ENCODE measurements at places on chromosomes 5 and 9. TPM values are rescaled to one million over a fixed set of nuclear protein-coding genes. Genes with fewer than 3 reads are reported as not detected.
A peak's percentile ranks its signal among the peaks of the same experiment; 100 is the strongest.

NXNL2 gene
- 0.20 TPM for polyA plus RNA-seq

CDKN2AIPNL gene
- polyA plus RNA-seq, result 63.7 TPM

BAAT gene
- polyA plus RNA-seq, result 0.27 TPM

CDH9 gene
- polyA plus RNA-seq, result 0.16 TPM

GHR gene
- 4.3 TPM for polyA plus RNA-seq

NR5A1 gene
- polyA plus RNA-seq, result 312 TPM

CCDC152 gene
- polyA plus RNA-seq, result 0.61 TPM

CAMK4 gene
- 9.2 TPM for polyA plus RNA-seq

GRCh38 chr5:95871146-95871806 lies 48.8 kb upstream of the GLRX start:
- DNase-seq, result no peak
- H3K4me3 ChIP-seq, result no peak overlapping the region

- no peak overlapping the region for H3K4me3 ChIP-seq
- no peaks in the 10 kb centered on the region for H3K36me3 ChIP-seq
- no peaks in the 10 kb centered on the region for H3K27me3 ChIP-seq
- peaks cover 3% of the 10 kb centered on the region for H3K4me1 ChIP-seq
Measured at GRCh38 chr9:17349831-17350230, 215.0 kb downstream of the CNTLN start.

DNA sequence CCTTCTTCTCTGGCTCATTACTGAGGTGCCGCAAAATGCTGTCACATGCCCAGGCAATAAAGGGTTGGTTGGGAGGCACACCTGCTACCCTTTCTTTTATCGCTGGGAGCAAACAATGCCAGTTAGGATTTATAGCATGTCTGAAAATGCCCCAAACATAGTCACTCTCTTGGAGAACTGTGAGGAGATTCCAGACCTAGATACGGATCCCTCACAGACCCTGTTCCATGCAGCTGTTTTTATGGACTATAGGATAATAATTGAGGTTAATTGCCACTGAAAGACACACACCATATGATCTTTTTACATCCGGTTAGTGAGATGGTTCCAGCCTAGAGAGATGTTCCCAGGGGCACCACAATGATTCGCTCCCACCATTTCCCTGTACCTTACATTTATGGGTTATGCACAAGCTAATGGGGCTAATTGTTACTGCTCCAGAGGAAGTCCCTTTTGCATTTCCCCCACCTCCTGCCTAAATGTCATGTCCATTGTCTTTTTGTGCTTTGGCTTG lies 318.1 kb downstream of the PIK3R1 start:
- peaks cover 14% of the 10 kb centered on the region for H3K4me1 ChIP-seq
- H3K27ac ChIP-seq, result no peak overlapping the region
- H3K4me3 ChIP-seq, result no peak overlapping the region
- H3K36me3 ChIP-seq, result no peaks in the 10 kb centered on the region
- no peaks in the 10 kb centered on the region for H3K27me3 ChIP-seq

- no peak overlapping the region for H3K4me3 ChIP-seq
- no peak for DNase-seq
- H3K36me3 ChIP-seq, result no peaks in the 10 kb centered on the region
- no peaks in the 10 kb centered on the region for H3K4me1 ChIP-seq
- H3K27me3 ChIP-seq, result no peaks in the 10 kb centered on the region
- no peak overlapping the region for H3K27ac ChIP-seq
Measured at GRCh38 chr9:86953181-86953580, 5.9 kb upstream of the GAS1 start.

- peak; percentile 60 for DNase-seq
- no peaks in the 10 kb centered on the region for H3K4me1 ChIP-seq
- H3K27ac ChIP-seq, result no peak overlapping the region
- H3K36me3 ChIP-seq, result no peaks in the 10 kb centered on the region
Measured at GRCh38 chr9:135602789-135603481, 36.4 kb downstream of the GLT6D1 start.

GRCh38 chr9:133740911-133741310 lies 2.8 kb upstream of the SARDH start:
- no peaks in the 10 kb centered on the region for H3K27me3 ChIP-seq
- DNase-seq, result peak; percentile 7
- H3K4me3 ChIP-seq, result no peak overlapping the region
- H3K36me3 ChIP-seq, result no peaks in the 10 kb centered on the region

- no peaks in the 10 kb centered on the region for H3K4me1 ChIP-seq
- H3K27me3 ChIP-seq, result no peaks in the 10 kb centered on the region
- DNase-seq, result no peak
- H3K27ac ChIP-seq, result no peak overlapping the region
- no peaks in the 10 kb centered on the region for H3K36me3 ChIP-seq
- H3K4me3 ChIP-seq, result no peak overlapping the region
Measured at GRCh38 chr9:127437497-127438264, 13.5 kb downstream of the ZNF79 start.

DNA sequence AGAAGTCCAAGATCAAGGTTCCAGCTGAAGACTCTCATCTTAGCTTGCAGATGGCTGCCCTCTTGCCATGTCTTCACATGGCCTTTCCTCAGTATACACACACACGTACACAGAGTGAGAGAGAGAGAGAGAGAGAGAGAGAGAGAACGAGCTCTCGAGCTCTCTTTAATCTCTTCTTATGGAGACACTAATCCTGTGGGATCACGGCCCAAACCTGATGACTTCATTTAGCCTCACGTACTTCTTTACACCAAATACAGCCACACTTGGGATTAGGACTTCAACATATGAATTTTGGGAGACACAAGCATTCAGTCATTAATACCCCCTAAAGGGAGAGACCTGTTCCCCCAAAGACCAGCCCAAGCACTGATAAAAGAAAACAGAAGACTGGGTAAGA lies 42.8 kb downstream of the SIL1 start:
- H3K4me3 ChIP-seq, result no peak overlapping the region
- H3K36me3 ChIP-seq, result no peaks in the 10 kb centered on the region
- no peak overlapping the region for H3K27ac ChIP-seq

DNA sequence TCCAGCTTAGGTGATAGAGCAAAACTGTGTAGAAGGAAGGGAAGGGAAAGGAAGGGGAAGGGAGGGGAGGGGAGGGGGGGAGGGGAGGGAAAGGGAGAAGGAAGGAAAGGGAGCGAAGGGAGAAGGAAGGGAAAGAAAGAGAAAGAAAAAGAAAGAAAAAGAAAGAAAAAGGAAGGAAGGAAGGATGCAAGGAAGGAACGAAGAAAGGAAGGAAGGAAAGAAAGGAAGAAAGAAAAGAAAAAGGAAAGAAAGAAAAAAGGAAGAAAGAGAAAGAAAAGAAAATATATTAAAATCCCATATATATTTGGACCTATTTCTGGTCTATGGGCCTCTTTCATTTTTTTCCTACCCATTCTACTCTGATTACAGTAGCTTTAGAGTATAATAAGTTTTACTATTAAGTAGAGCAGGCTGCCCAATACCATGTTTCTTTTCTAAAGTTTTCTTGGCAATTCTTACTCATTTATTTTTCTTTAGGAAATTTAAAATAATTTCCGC lies 229.1 kb downstream of the AUH start:
- no peak overlapping the region for H3K4me3 ChIP-seq
- H3K36me3 ChIP-seq, result no peaks in the 10 kb centered on the region
- DNase-seq, result no peak
- H3K27ac ChIP-seq, result no peak overlapping the region
- H3K27me3 ChIP-seq, result no peaks in the 10 kb centered on the region

GRCh38 chr9:30622561-30622960 lies 1761.9 kb upstream of the ACO1 start:
- DNase-seq, result no peak
- no peak overlapping the region for H3K27ac ChIP-seq

DNA sequence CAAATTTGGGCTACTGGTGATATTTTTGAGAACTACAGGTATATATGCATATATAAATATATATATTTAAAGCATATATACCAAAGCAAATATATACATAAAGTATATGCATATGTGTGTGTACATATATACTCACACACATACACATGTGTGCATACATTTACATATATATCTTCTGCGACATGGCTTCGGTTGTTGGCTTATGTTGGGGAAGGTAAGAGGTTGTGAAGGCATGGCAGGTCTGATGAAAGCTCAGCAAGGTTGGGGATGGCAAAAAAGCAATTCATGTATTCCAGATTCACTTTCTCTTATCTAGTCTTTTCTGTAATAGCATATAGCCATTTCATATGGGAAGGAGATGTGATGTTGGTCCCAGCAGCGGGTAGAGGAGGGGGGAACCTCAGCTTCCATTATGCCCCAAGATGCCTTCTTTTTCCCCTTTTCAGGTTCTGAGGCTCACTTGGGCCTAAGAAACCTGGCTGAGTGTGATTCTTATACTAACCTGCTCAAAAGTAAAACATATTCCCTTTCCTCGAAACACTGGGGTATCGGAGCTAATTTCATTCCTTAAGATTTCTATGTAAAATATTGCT lies 201.7 kb downstream of the MEF2C start:
- H3K27me3 ChIP-seq, result peaks cover 44% of the 10 kb centered on the region
- H3K4me1 ChIP-seq, result no peaks in the 10 kb centered on the region
- no peaks in the 10 kb centered on the region for H3K36me3 ChIP-seq
- no peak overlapping the region for H3K4me3 ChIP-seq
- DNase-seq, result no peak
- no peak overlapping the region for H3K27ac ChIP-seq

- DNase-seq, result no peak
- H3K36me3 ChIP-seq, result no peaks in the 10 kb centered on the region
- no peaks in the 10 kb centered on the region for H3K27me3 ChIP-seq
- no peaks in the 10 kb centered on the region for H3K4me1 ChIP-seq
- no peak overlapping the region for H3K27ac ChIP-seq
Measured at GRCh38 chr5:62182802-62183201, 123.2 kb upstream of the KIF2A start.

DNA sequence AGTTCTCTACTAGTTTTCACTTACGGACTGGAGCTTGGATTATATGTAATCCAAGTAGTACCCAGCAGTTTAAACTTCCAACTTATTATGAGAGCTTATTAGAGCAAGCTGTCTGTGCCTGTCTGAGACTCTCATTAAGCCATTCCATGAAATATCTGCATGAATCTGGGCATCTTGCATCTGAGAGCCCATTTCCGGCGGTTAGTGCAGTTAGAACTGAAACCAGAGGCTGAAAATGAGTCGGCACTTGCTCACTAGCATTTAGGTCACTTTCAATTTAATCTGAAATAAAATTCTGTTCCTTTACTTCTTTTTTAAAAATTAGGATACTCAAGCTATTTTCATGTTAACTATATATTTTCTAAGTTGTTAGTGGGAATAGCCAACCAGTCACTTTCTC lies 102.2 kb downstream of the MEGF10 start:
- no peaks in the 10 kb centered on the region for H3K4me1 ChIP-seq
- H3K27ac ChIP-seq, result no peak overlapping the region
- H3K27me3 ChIP-seq, result no peaks in the 10 kb centered on the region
- DNase-seq, result no peak

- DNase-seq, result no peak
- H3K27me3 ChIP-seq, result no peaks in the 10 kb centered on the region
- H3K36me3 ChIP-seq, result peaks cover 22% of the 10 kb centered on the region
Measured at GRCh38 chr9:92709240-92709639, 39.3 kb upstream of the IPPK start.

DNA sequence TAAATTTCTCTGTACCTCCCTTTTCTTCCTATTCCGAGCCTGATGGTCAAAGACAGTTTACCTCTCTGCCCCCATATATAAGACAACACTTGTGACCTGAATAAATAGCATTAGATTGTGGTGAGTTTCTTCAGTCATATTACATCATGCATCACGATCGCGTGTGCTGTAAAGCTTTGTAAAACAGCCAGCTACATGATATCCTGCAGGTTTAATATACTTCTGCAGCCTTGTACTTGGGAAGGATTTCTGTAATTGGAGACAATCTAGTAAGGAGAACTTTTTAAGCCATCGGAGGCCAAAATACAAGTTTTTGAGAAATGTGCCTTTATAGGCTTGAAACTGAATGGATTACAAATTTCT lies 711.8 kb upstream of the WWC1 start:
- peaks cover 23% of the 10 kb centered on the region for H3K27me3 ChIP-seq
- no peak overlapping the region for H3K27ac ChIP-seq
- H3K4me1 ChIP-seq, result no peaks in the 10 kb centered on the region
- H3K4me3 ChIP-seq, result no peak overlapping the region

DNA sequence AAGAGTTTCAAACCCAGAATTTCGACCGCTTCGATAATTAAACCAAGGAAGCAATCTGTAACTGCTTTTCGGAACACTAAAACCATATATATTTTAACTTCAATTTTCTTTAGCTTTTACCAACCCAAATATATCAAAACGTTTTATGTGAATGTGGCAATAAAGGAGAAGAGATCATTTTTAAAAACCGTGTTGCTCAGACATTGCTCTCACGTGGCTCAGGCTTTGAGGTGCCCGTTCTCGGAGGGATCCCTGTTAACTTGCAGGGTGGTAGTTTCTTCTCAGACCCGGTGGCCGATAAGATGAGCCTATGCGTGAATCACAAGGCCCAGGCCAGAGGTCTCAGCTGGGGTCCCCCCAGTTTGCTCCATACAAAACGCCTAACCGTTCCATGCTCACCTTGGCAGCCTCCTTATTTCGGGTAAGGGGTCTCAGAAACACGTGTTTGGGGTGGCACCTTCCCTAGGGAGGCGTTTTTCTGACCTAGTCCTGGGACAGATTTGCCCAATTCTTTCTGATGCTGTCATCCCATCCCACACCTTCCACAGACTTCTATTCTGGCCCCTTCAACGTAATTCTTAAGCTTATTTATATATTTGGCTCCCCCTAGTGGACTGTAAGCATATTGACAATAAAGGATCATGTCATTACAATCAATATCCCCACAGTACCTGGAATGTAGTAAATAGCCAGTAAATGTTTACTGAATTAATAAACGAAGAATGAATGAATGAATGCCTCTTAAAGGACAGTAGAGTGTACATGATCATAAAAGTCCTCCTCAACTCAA lies 48.1 kb downstream of the THBS4 start:
- peak overlapping the region; percentile 70 for H3K27ac ChIP-seq
- H3K4me1 ChIP-seq, result peaks cover 9% of the 10 kb centered on the region
- no peaks in the 10 kb centered on the region for H3K36me3 ChIP-seq
- no peaks in the 10 kb centered on the region for H3K27me3 ChIP-seq
- DNase-seq, result peak; percentile 26

- H3K36me3 ChIP-seq, result no peaks in the 10 kb centered on the region
- H3K27me3 ChIP-seq, result no peaks in the 10 kb centered on the region
- no peak overlapping the region for H3K27ac ChIP-seq
- no peak for DNase-seq
- no peaks in the 10 kb centered on the region for H3K4me1 ChIP-seq
- no peak overlapping the region for H3K4me3 ChIP-seq
Measured at GRCh38 chr5:143979044-143979690, 167.2 kb downstream of the HMHB1 start.

DNA sequence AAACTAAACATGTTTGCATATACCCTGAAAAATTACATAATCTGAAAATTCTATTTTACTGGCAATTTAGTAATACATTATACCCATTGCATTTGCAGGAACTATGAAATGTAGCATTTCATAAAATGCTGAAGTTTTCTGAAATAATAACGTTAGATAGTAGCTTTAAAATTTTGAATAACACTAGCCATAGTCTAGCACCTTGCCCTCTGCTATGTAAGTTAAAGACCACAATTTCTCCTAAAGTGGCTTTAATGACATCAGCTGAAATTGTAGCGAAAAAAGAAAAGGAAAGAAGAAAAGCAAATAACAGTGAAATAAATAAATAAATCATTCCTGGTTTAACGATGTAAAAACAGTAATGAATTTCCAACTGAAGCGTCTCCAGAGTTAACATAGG lies 172.8 kb upstream of the RASA1 start:
- H3K4me1 ChIP-seq, result no peaks in the 10 kb centered on the region
- H3K27ac ChIP-seq, result no peak overlapping the region
- H3K4me3 ChIP-seq, result no peak overlapping the region
- H3K27me3 ChIP-seq, result no peaks in the 10 kb centered on the region
- no peak for DNase-seq

Measured in adrenal gland (tissue), 19 donors.